HT1080 (cell line): ENCODE measurements at places on chromosomes 7 and 10.
A peak's percentile ranks its signal among the peaks of the same experiment; 100 is the strongest.

GRCh38 chr7:34123316-34123715 is 218.0 kb downstream of the BMPER start:
- no peak for DNase-seq

DNA sequence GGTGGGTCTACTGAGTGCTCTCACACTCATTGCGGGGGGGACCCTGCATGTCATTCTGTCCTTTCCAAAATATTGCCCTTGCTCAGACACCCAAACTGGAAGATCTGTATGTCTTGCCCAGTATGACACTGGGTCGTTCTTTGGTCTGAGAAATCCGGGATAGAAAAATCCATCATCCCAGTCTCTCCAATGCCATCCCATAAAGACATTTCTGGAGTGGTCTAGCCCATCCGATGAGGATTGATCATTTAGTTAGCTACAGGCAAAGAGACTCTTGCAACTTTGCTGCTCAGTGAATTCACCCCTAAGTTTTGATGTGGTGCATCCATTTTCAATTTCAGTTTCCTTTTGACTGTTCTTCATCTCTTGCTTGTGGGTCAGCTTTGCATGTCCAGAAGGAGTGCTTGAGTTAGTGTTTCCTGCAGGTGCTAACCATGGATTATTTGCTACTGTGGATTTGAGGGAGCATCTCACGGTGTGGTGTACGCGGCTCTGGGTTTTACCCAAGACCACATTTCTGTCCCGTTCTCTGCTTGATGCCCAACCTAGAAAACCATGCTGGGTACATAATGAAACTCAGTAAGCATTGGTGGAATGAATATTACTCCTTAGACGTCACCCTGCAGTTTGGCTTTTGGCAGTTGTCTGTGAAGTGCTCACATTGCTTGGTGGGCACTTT is 247.0 kb upstream of the MKI67 start:
- no peak for DNase-seq

DNA sequence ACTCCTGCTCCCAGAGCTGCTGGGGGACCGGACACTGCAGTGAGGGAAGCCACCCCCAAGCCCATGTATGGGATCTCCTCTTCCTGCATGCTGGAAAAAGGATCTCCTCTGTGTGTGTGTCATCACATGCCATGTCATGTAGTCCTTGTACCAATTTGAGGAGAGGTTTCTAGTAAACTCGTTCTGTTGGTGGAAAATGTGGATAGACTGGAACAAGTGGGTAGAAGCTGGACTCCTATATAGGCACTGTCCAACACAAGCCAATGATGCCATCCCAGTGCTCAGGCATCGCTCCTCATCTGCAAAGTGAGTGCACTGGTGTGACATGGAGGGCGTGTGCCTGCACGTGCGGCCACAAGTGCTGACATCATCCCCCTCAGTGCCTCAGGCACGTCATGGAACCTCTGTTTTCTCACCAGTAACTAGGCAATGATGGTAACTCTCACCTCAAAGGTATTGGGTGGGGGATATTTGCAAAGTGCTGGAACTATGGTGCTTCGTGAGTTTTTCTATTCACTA is 19.3 kb downstream of the MYO1G start:
- DNase-seq, result peak; percentile 45

DNA sequence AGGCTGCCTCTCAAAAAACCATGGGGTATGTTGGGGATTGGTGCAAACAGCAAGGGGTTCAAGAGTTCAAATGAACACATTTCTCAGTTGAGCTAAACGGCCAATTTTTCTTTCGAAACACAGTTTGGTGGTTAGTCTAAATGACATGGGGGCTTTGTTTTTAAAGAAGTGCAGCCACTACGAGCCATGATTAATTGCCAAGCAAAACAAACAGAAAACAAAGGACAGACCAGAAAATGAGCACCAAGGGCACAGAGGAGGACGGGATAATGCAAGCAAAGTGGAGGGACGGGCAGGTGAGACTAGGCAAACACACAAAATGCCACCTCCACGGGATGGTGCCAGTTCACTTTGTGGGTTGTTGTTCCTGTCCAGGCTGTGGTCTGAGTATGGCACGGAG is 64.5 kb upstream of the PDLIM1 start:
- DNase-seq, result no peak

DNA sequence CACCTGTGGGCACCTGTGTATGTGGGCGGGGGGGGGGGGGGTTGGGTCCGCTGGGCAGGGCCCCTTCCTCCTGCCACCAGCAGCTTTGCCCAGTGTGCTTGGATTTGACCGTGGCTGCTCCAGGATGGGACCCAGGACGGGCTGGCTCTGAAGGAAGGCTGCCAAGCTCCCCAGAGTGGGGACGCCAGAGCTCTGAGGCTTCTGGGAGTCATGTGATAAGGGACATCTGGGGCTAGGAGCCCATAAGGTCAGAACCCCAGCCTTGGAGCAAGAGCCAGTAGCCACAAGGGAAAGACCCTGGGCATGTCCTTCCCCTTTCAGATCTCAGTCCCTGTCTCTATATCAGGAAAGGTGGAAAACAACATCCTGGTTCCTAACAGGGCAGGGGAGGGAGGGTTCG is 21.8 kb upstream of the AMZ1 start:
- DNase-seq, result no peak

- DNase-seq, result no peak
Measured at GRCh38 chr7:80593869-80594586, 44.4 kb upstream of the CD36 start.

DNA sequence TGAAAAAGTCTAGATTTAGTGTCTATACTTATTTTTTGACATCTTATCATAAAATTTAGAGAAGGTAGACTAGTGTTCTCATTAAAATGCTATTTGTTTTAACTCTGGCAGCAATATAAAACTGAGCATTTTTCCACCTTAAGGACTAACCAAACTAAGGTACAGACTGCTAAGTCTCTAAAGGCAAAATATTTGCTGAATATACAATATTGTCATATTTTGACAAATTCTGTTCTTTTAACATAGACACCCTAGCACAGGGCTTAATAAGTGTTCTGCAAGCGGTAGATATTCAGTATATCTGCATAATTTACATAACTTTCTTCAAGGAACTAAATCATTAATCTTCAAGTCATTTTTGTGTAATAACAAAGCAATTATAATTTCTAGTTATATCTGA is 8.6 kb downstream of the RTKN2 start:
- DNase-seq, result no peak

DNA sequence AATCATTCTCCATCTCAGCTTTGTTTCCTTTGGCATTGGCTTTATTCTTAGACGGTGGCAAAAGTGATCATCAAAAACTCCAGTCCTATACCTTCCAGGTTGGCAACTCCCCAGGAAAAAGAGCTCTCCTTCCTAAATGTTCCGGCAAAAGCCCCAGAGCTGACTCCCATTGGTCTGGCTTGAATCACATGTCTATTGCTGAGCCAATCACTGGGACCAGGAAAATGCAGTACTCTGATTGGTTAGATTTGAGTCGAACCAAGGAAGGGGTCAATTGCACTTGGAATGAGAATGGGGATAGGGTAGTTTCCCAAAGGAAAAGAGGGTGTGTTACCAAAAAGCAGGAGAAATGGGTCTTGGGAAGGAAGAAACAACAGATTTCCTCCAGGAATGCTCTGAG is 22.3 kb downstream of the LEP start:
- peak; percentile 23 for DNase-seq

- DNase-seq, result no peak
Measured at GRCh38 chr10:120110196-120110595, 217.7 kb downstream of the SEC23IP start.

DNA sequence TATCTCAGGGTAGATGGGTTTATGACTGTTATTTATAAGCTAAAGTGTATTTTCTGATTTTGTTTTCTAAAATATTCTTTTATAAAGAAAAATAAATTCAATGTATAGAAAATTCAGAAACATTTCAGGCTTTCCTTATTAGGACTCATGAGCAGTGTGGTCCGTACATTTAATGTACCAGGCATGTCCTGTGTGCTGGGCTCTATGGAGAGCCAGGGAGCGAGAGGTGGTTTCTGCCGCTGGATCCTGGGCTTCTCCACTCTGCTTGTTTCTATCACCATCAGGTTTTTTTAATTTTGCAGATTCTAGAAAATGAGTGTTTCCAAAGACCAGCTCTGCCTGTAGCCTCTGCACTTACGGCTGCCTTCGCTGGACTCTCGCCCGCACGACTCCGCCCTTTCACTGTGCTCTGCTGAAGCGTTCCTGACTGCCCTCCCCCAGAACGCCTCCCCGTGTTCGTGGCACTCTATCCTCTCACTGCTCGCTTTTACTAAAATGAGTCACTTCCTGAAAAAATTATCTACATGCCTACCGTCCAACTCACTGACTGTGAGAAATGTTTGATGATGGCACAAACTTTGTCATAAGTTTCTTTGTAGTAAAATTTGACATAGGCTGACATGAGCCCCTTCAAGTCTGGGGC is 188.5 kb downstream of the ZMYND11 start:
- peak; percentile 98 for DNase-seq

- DNase-seq, result no peak
Measured at GRCh38 chr10:14296065-14296709, 34.5 kb downstream of the FRMD4A start.

GRCh38 chr10:37703833-37704382 is 153.5 kb downstream of the ZNF248 start:
- no peak for DNase-seq

GRCh38 chr10:56745490-56745889 is 384.4 kb upstream of the ZWINT start:
- no peak for DNase-seq

DNA sequence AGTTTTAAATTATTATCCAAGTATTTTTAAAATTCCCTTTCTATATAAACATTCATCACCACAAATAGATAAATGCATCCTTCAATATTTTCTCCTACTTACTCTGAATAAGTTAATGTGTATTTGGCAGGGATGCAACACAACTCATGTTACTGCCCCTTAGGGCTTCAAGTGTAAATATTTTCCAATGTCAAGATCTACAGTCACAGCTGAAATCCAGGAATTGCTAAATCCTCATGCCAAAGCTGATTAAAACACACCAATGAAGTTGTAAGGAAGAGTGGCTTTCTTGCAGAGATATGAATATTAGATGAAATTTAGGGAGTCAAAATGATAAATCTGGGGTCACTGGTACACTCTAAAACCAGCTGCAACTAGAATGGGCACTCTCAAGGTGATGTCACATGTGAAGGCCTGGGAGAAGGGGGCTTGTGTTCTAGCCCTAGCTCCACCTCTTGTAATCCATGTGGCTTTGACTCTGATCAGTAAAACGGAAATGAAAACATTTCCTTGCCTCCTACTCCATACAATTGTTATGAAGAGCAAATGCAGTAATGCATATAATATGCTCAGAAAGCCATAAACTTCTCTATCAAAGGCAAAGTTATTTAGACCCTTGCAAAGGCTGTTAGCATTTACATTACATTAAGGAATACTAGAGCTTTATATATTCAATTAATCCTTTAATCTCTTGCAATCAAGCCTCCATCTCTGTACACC is 228.1 kb upstream of the NFE2L3 start:
- DNase-seq, result no peak

DNA sequence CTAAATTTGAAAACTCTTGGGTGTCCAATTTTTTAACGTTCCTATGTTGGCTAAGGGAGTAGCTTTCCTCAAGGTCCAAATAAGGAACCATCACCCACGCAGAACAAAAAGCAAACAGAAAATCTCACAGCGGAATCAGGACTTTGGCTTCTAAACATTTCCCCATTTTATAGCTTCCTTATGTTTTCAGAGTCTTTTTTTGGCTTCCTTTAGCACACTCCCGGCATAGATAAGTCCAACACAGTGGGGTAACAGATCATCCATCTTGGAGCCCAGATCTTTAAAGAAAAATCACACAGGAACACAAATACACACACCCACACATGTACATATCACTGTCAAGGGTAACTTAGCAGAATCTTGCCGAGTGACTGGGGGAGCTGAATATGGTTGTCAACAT is 4.2 kb upstream of the TCF7L2 start:
- no peak for DNase-seq

DNA sequence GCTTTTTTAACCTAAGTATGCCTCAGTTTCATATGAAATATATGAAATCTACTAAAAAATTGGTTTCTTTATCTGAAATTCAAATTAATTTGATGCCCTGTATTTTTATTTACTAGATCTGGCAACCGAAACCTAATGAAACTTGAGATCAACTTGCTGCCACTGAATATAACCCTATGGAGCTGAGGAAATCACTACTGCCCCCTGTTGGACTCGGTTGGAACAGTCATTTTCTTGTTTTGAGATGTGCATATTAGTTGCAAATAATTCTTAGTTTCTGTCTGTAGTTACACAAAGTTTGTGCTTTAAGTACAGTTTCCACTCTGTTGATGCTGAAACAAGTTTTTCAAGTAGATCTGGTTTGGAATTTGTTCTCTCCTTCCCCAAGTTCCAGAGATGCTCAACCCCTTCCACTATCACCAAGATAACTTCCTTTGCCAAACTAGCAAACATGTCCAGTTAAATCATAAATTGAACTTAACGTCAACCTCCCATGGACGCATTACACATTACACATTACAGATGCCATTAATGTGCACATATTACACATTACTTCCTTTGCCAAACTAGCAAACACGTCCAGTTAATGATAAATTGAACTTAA is 22.2 kb upstream of the EXOC4 start:
- peak; percentile 42 for DNase-seq

GRCh38 chr7:151389768-151390597 is 19.9 kb downstream of the WDR86 start:
- DNase-seq, result no peak

- no peak for DNase-seq
Measured at GRCh38 chr7:142739923-142740492, 9.3 kb upstream of the PRSS1 start.

- DNase-seq, result no peak
Measured at GRCh38 chr7:121075952-121076349, 87.4 kb downstream of the CPED1 start.

DNA sequence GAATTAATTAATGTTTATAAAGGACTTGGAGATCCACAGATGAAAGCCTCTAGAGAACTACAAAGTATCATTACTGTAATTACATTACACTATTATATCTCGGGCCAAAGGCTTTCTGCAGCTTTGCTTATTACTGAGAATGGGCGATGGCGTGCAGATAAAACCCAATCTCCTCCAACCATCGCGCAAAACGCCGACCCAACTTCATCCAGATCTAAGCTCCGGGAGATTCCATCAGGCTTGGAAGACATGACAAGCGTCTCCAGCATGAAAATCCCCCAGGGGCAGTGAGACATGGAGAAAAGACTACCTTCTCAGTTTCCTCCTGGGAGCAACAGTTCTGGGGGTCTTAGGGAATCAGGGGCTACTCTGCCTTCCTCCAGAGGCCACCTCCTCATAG is 42.2 kb upstream of the CUX1 start:
- no peak for DNase-seq

- DNase-seq, result peak; percentile 21
Measured at GRCh38 chr7:142956951-142957623, 5.1 kb downstream of the KEL start.

DNA sequence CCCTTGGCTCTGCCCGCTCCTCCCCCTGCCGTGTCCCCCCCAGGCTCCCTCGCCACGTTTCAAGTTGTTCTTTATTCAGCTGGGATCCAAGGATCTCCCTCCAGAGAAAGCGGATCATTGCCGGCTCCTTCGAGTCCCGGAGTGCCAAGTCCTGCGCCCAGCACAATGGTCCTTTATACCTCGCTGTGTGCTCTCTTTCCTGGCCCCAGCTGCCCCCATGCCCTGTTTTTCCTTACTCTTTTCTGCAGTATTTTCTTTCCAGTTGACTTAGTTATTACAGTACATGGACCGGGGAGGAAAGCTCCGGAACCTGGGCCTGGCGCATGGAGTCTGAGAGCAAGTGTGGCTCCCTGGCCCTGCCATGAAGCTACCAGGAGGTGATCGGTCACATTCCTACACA is 88.1 kb upstream of the KMT2C start:
- DNase-seq, result no peak
